Mesenchymal stem cell (in vitro differentiated cells and primary cell): ENCODE measurements at places on chromosomes 11 and 22.
A peak's percentile ranks its signal among the peaks of the same experiment; 100 is the strongest.

GRCh38 chr11:22512457-22512856 lies 113.2 kb downstream of the FANCF start:
- DNase-seq, result no peak

GRCh38 chr22:43554259-43554636 lies 142.4 kb downstream of the MPPED1 start:
- no peak for DNase-seq

GRCh38 chr22:31099386-31099785 lies 8.0 kb downstream of the SELENOM start:
- no peak for DNase-seq

GRCh38 chr22:47967831-47968230 lies 1205.4 kb downstream of the TBC1D22A start:
- no peak for DNase-seq

- DNase-seq, result no peak
Measured at GRCh38 chr11:46348566-46349401, 1.5 kb downstream of the DGKZ start.

GRCh38 chr11:102794382-102794781 lies 3.6 kb downstream of the MMP1 start:
- DNase-seq, result peak; percentile 67

DNA sequence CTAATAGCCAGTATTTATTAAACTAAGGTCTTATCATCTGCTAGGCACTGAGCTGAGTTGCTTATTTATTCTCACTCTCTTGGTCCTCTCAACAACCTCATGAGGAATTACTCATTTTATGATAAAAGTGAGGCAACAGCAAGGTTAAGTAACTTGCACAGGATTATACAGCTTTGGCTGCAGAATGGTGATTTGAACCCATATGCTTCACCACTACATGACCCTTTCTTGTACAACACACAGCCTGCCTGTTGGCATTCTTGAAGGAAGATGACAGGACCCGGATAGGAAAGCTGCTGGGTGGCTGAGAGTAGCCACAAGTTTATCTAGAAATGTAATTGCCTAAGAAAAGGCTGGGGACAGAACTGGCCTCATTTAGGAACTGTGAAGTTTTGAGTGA lies 5.3 kb upstream of the PARVA start:
- no peak for DNase-seq

DNA sequence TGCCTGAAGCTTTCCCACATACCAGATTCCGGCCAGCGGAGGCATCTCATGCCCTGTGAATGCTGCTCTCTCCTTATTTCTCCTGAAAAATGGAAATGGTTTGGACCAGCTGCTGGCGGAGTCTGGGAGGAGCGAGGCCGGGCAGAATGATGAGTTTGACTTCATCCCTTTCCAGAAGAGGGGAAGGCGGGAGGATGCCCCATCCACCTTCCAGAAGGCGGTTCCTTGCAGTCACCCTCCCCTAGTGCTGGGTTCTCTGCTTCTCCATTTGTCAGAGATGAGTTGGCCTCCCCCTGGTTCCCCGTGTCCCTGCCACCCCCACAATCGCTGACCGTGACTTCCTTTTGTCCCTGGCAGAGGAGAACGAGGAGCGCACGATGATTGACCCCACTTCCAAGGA lies 75.6 kb downstream of the PARVB start:
- DNase-seq, result no peak

DNA sequence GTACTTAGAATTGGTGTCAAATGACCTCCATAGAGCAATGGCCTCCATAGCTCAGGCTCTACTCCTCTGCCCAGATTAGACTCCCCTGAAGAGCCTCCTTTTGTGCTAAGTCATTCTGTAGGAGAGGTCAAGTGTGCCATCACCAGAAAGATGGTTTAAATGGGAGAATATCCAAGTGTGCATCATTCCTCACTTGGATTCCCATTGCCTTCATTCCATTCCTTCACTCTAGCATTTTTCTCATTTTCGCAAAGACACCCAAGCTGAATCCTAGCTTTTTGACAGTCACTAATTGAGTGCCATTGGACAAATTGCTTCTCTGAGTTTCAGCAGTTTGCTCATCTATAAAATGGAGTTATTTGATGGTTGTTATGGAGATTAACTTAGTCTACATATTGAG lies 16.9 kb downstream of the CLMP start:
- no peak for DNase-seq

GRCh38 chr11:132943357-132943705 lies 589.0 kb downstream of the OPCML start:
- peak; percentile 14 for DNase-seq

- DNase-seq, result no peak
Measured at GRCh38 chr11:124834526-124835180, 30.6 kb upstream of the ROBO3 start.

DNA sequence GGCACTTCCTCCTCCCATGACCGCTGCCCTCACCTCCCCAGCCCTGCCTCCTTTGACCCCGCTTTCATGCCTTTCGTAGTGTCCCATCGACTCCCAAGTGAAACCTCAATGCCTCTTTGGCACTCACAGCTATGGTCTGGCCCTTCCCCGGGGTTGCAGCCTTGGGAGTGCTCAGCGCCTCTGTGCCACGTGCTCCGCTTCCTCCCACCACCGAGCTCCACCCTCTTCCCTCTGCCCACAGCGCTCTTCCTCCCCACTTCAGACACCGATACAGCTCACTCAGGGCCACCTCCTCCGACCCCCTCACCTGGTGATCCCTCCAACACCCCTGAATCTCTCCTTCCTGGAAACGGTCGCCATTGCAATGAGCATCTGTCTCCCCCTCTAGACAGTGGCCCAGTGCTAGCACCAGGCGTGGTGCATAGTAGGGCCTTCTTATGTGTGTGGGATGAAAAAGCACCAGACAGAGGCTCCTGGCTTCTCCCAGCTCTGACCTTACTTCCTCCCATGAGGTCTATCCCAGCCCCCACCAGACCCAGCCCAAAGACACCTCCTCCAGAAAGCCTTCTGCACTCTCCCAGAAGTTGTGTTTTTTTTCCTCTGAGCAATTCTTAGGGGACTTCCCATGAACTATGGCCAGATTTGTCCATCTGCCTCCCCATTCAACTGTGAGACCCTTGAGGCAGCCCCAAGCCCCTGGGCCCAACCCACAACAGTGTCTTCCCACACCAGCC lies 16.4 kb upstream of the SCGB1A1 start:
- no peak for DNase-seq
